Activated T-cell treated with anti-CD3 and anti-CD28 coated beads, Interleukin-2, amount 50 U/mL, for 4 hours (primary cell): ENCODE measurements at places on chromosomes 3 and 15. TPM values are rescaled to one million over a fixed set of nuclear protein-coding genes. Genes with fewer than 3 reads are reported as not detected.

DNA sequence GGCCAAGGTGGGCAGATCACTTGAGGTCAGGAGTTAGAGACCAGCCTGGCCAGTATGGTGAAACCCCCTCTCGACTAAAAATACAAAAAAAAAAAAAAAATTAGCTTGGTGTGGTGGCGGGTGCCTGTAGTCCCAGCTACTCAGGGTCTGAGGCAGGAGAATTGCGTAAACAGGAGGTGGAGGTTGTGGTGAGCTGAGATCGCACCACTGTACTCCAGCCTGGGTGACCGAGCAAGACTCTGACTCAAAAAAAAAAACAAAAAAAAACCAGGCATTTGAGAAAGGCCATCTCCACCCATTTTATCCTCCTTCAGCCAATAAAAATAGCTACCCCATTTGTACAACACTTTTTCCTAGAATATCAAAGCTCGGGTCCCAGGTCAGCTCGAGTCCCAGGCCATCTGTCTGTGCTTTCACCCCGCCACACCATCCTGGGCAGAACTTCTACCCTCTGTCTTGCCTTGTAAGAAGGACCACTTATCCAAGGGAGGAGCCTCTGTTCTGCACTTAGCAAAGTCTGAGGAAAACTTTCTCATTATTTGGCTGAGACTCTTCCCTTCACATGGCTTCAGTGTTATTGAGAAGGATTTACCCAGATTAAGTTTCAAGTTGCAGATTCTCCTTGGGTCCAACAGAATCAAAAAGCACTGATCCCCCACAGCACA, 99.1 kb downstream of the MESD start:
- no peak for DNase-seq

GRCh38 chr15:73681856-73682599, 2.2 kb upstream of the CD276 start:
- no peak for DNase-seq

GRCh38 chr15:49387471-49387870, 35.6 kb upstream of the FGF7 start:
- no peak for DNase-seq

GRCh38 chr3:153628591-153628990, 466.6 kb downstream of the RAP2B start:
- DNase-seq = no peak

- DNase-seq = no peak
Observed at GRCh38 chr3:140760324-140761075, 82.6 kb downstream of the TRIM42 start.

- no peak for DNase-seq
Observed at GRCh38 chr3:97125902-97126499, 311.6 kb downstream of the EPHA6 start.

DNA sequence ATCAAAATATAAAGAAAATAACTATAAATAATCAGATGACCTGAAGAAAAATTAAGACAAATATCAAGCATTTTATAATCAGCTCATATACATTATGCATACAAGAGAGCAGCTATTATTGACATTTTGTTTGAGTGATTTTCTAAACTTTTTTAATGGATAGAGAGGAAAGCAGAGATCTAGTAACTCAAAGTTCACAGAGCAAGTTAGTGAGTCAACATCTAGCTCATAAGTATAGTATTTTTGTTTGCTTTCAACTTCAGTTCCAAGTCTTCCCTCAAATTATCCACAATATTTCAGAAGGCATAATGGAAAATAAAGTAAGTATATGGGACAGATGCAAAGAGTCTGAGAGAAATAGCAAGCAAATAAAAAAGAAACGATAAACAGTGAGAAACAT, 470.1 kb upstream of the ALCAM start:
- DNase-seq = no peak

GRCh38 chr15:72302955-72303354, 17.0 kb downstream of the CELF6 start:
- DNase-seq = no peak

- DNase-seq = no peak
Observed at GRCh38 chr3:185103359-185104127, 49.3 kb downstream of the C3orf70 start.

DNA sequence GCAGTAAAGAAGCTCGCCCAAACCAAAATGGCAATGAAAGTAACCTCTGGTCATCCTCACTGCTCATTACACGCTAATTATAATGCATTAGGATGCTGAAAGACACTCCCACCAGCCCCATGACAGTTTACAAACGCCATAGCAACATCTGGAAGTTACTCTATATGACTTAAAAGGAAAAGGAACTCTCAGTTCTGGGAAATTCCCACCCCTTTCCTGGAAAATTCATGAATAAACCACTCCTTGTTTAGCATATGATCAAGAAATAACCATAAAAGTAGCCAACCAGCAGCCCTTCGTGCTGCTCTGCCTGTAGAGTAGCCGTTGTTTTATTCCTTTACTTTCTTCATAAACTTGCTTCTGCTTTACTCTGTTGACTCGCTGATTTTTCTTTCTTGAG, 164.6 kb downstream of the SMAD6 start:
- no peak for DNase-seq

DNA sequence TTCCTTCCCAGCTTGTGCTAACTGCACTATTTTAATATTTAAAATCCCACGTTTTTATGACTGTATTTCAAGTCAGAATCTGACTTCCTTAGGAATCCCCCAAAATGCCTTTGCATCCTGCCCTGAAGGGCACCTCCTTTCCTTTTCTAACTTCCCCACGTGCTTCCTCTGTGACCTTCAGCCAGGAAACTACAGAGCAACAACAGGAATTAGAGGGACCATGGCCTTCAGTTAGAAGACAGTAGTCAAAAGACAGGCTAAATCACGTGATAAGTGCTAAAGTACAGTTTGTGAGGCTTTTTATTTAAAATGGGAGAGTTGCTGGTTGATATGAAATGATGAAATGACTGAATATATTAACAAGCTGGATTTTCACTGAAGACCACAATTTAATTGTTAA, 11.8 kb upstream of the ABHD10 start:
- DNase-seq = no peak

GRCh38 chr3:126553284-126554084, 5.2 kb downstream of the C3orf22 start:
- no peak for DNase-seq

Gene RETNLB
- not detected for total RNA-seq

Gene UBL7
- total RNA-seq = 53.4 TPM

Gene SEMA3G
- 0.05 TPM for total RNA-seq

Gene CLDN18
- 0.13 TPM for total RNA-seq
